NCI-H2081 (cell line): ENCODE measurements at places on chromosomes 12 and 14.

- no peak for DNase-seq
These were observed 61.5 kb upstream of the PTGR2 start for GRCh38 chr14:73789989-73790581.

- no peak for DNase-seq
These were observed 6.3 kb downstream of the GPHN start for GRCh38 chr14:66514213-66514612.

DNA sequence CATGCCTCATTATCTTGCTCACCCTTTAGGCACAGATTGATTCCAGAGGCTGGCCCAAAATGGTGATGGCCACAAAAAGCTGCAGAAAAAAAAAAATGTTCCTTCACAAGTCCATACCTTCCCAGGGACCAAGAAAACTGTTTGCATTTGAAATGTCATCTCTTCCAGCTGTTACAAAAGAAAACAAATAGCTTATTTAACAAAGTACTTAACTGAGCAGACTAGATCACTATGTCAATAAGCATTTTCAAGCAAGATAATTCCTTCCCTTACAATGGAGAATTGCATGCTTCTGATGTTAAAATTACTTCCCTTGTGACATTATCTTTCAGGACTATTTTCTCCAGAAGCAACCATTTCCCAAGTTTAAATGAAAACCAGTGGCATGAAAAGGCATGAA, 377.9 kb upstream of the KITLG start:
- DNase-seq: peak; percentile 53

DNA sequence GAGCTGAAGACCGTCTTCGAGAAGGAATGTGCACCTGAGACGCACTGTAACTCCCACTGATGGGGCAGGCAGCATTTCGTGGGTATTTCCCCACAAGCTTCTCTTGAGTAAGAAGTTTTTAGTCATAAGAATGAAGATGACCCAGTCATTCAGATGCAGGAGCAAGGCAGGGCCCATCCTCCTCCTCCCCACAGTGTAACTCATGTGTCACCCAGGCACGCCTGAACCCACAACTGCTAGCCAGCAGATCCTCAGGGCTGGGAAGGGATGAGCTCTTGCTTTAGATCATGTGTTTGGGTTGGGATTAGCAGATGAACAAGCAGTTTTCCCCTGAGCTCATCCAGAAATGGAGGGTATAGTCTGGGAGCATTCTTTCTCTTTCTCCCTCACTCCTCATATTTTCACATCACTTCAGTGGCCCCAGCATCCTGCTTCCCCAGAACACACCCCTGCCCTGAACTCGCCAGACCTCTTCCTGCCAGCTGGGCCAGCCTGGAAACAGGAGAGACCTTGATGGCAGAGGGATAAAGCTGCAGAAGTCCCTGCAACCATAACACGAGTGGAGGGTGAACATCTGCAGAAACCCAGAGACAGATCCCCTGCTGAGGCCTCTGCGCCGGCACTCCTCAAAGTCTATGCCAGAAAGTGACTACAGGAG, 73.3 kb downstream of the B4GALNT3 start:
- DNase-seq: no peak

GRCh38 chr12:54689034-54689372, 40.8 kb upstream of the DCD start:
- no peak for DNase-seq
